Iris pigment epithelial cell (primary cell): ENCODE measurements at places on chromosomes 13 and 19.

DNA sequence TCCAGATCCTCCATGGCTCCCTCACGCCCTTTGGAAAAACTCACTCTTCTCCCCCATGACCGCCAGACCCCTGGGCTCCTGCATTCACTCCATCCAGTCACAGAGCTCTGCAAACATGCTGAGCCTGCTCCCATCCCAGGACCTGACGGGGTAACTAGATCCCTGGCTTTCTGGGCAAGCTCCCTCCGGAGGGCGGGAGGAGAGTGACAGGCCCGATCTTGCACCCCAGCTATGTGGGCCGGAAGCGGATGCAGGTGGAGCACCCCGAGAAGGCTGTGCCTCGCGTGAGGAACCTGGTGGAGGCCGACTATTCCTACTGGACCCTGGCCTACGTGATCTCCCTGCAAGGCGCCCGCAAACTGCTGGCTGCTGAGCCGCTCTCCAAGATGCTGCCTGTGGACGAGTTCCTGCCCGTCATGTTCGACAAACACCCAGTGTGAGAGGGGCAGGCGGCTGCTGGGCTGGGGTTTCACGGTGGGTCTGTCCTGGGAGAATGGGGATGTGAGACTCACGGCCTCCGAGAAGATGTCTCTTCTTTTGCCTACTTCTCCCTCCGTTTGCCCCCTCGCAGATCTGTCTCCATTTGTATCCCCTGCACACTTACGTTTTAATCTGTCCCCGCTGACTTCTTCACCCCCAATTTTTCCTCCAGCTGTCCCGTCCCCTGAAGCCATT lies 25.2 kb downstream of the COLGALT1 start:
- DNase-seq, result no peak

GRCh38 chr19:16148443-16149229 lies 5.2 kb downstream of the HSH2D start:
- no peak for DNase-seq

- no peak for DNase-seq
Measured at GRCh38 chr13:111644750-111645149, 324.3 kb downstream of the TEX29 start.

DNA sequence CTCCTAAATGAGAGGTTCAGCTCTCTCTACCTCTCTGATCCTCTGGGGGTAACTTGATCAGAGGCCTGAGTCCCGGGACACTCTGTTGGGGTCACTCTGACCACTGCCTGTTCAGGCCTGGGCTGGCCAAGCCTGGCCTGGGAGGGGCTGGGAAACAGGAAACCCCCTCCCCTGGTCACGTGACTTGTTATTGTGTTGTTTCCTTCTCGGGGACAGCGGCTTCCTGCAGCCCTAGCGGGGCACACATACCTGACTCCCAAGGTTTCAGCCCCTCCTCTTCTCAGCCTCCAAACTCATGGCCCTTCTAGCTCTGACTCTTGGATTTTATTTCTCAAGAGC lies at the start of gene USHBP1:
TSS of gene USHBP1 (minus strand) at position 105 of the 339 bp plus-strand sequence. CDS start 446 bp downstream, outside the sequence.
- no peak for DNase-seq

DNA sequence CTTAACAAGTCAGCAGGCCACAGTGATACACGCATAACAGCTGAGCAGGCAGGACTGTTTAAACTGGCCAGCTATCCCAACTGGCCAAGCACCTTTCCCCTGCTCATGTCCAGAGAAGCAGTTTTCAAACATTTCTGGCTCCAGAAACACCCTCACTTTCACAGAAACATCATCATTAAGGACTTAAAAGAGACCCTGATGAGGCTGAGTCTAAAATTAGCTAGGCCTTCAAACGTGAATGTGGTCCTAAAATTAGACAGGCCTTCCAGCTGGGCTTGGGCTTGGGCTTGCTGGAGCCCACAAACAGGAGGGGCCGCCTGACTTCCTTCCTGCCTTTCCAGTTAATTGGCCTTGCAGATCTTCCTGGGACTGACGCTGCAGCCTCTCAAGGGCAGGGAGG lies 334.2 kb downstream of the DNAJC15 start:
- no peak for DNase-seq

DNA sequence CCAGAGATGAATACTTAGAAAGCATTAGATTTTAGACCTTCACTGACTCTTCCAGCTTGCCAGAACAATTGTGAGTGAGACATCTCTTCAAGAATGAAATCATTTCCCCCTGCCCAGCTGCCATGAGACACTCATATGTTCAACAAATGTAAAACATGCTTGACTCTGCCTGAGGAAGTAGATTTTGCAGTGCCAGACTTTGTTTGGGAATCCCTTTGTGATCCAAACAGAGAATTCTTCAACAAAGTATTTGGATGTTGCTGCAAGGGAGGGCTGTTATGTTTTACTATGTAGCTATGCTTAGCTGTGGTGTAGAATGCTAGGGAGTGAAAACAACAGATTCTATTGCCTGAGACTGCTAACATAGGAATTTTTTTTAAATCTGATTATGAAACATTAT lies 416.4 kb downstream of the DCT start:
- DNase-seq, result peak; percentile 36

DNA sequence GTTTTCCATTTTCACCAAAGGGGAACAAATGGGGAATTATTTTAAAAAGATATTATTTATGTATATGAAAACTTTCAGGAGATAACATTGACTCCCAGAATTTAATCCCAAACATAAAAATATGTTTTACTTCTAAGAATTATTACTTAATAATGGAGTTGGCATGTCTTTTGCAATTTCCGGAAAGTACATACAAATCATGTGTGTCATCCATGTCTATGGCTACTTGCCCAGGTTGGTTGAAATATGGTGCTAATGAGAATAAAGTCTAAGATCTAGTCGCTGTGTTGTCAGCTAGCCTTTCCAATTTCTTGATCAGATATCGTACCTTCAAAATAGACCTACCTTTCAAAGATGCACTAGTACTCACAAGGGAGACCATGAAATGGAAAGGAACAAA lies 1003.2 kb upstream of the PCDH20 start:
- DNase-seq, result peak; percentile 8

DNA sequence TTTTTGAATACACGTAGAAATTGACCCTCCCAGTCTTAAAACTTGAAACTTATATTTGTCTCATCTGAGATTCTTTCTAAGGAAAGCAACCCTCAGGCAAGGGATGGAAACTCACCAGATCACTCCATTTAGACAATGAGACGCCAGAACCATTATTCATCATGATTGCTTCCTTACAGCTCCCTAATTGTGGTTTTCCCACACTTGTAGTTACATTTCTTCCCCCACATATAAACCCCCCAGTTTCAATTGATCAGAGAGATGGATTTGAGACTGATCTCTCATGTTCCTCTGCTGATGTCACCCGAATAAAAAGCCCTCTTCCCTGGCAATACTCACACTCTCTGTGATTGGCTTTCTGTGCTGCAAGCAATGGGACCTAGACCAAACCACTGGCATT lies 197.9 kb upstream of the STARD13 start:
- peak; percentile 57 for DNase-seq

- no peak for DNase-seq
Measured at GRCh38 chr19:50148528-50148927, 14.6 kb downstream of the IZUMO2 start.

DNA sequence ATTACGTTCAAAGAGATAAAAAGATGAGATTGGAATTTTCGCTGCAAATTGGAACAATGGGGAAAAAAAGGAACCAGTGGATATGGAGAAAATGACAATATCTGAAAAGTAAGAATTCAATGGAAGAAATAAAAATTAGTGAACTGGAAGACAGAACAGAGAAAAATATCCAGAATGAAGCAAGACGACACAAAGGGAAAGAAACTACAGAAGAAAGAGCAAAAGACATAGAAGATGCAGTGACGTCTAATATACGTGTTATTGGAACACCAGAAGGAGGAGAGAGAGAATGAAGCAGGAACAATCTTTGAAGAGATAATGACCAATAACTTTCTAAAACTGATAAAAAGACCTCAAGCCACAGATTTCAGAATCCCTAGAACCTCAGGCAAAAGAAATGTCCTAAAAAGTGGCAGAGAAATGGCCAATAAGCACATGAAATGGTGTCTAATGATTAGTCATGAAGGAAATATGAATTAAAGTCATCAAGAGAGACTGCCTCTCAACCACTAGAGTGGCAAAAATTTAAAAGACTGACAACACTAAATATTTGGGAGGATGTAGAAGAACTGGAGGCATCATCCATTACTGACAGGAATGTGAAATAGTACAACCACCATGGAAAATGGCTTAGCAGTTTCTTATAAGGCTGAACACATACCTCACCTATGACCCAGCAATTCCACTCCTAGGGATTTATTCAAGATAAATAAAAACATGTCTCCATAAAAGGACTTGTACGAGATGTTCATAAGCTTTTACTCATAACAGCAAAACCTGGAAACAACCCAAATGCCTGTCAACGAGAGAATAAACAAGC lies 56.5 kb downstream of the GADD45B start:
- peak; percentile 99 for DNase-seq

DNA sequence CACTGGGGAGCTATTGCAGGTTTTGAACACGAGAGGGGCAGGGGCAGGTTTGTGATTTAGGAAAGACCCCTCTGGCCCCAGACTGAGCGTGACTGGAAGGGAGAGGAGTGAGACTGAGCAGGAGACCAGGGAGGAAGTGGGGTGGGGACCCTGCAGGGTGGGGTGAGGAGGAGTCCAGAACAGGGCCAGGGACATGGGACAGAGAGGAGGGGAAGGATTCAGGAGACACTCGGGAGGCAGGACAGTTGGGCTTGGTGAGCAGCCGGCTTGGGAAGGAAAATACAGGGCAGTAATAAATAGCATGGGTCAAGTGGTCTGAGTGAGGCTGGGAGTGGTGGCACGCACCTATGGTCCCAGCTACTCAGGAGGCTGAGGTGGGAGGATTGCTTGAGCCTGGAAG lies 9.4 kb downstream of the FOSB start:
- DNase-seq, result no peak

DNA sequence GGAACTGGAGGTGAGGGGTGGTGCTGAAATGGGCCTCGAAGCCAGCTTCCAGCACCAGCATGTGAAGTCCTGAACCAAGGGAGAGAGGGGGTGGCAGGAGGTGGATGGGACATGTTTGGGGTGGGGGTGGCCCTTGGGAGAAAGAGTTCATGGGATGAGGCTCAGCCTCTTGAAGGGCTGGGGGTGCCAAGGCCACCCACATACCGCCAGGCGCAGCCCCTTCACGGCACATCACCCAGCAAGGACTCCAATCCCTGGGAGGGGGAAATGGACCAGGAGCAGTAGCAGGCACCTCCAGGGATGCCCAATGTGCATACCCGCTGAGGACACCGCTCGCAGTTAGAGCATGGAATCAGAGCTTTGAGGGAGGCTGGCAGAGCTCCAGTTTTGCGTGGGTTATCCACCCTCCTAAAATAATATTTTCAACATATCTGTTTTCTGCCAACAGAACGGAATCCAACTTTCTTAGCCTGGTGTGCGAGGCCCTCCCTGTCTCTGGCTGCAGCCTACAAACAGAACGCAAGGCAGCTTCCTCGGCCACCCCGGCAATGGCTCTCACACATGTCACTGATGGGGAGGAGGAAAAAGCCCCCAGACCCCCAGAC lies 140.5 kb upstream of the VSTM2B start:
- no peak for DNase-seq

GRCh38 chr13:97506511-97506910 lies 72.5 kb downstream of the RAP2A start:
- DNase-seq, result peak; percentile 89

DNA sequence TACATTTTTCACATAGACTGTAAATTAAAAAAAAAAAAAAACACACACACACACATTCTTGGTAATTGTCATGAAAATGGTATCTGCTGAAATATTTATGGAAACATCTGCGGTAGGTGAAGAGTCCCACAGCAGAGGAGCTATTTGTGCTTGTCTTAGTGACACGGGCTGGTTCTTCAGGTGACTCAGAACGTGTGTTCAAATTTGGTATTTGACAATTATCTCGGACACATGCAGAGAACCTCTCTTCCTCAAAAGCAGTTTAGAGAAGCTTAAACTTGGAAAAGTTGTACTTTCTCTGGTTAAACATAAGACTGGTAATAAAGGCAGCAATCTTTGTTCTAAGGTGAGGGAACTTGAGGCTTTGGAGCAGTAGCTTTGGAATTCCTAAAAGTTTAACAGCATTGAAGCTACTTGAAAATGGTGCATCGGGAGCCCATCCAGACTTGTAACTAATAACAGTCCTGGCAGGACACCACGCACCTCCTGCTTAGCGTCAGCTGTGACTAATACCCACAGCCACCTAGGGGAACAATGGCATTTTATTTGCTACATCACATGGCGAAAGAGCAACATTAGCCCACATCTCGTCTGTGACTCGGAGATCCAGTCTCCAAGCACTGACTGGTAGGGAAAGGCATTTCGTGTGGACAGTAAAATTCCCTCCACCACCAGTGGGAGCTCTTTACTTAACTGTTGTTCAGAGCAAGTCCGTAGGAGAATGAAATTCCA lies 1505.1 kb upstream of the SLC10A2 start:
- DNase-seq, result peak; percentile 88

DNA sequence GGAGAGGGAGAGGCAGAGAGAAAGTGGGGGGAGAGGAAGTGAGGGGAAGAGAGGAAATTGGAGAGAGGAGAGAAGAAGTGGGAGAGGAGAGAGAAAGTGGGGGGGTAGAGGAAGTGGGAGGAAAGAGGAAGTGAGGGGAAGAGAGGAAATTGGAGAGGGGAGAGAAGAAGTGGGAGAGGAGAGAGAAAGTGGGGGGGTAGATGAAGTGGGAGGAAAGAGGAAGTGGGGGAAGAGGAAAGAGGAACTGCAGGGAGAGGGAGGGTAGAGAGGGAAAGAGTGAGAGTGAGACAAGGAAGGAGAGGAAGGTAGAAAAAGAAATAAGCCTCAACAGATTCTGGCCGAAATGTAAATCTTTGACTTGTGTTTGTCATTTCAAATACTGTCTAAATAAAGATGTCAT lies 146.6 kb downstream of the KLF12 start:
- no peak for DNase-seq

GRCh38 chr13:40485611-40486517 lies 180.6 kb downstream of the FOXO1 start:
- no peak for DNase-seq

- no peak for DNase-seq
Measured at GRCh38 chr19:9622531-9622930, 1.5 kb upstream of the ZNF561 start.

DNA sequence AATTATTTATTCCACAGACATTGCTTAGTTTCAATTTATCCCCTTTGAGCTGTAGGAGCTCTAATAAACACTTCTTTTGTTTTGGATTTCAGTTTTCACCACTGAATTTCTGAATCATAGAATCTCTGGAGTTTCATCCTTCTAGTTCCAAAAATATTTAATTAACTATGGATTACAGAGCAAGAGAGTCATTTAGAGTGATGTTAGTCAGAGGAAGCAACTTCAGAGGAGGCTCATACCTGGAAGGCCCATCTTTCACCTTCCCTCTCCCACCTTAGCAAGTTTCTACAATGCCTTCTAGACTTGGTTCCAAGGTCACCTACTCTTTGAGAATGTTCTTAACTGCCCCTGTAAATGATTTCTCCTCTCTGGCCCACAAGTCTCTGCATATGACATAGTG lies 353.2 kb downstream of the SPRY2 start:
- no peak for DNase-seq

GRCh38 chr19:11125994-11126685 lies 29.4 kb downstream of the SPC24 start:
- peak; percentile 57 for DNase-seq

- no peak for DNase-seq
Measured at GRCh38 chr13:112438094-112438493, 61.9 kb downstream of the SPACA7 start.

- no peak for DNase-seq
Measured at GRCh38 chr13:25920931-25921330, 130.9 kb downstream of the SHISA2 start.
